Body of pancreas (tissue), 4 donors: ENCODE measurements at places on chromosomes 16 and 17. TPM values are rescaled to one million over a fixed set of nuclear protein-coding genes. Genes with fewer than 3 reads are reported as not detected.

HNF1B gene
- 37.6 TPM for total RNA-seq

ZG16 gene
- 0.99 TPM for total RNA-seq

SETD6 gene
- 67.7 TPM for total RNA-seq

ZFP3 gene
- 5.3 TPM for total RNA-seq

TEKT1 gene
- not detected for total RNA-seq

SLC38A8 gene
- total RNA-seq = not detected

NSF gene
- 32.9 TPM for total RNA-seq

CD300LB gene
- not detected for total RNA-seq

GPR139 gene
- total RNA-seq = not detected

ASPHD1 gene
- total RNA-seq = 8.2 TPM

SLFN11 gene
- total RNA-seq = 9.2 TPM

UBALD2 gene
- total RNA-seq = 7.3 TPM

ATAD5 gene
- total RNA-seq = 1.0 TPM

NLRC5 gene
- total RNA-seq = 23.4 TPM

CNTNAP1 gene
- 6.7 TPM for total RNA-seq

C17orf113 gene
- 4.4 TPM for total RNA-seq

PPP1R1B gene
- 38.4 TPM for total RNA-seq

DECR2 gene
- total RNA-seq = 38.9 TPM

SPATA20 gene
- 75.2 TPM for total RNA-seq

MARCHF10 gene
- under 0.01 TPM for total RNA-seq

TNK1 gene
- total RNA-seq = 15.8 TPM

GINS3 gene
- 2.6 TPM for total RNA-seq

RBFOX1 gene
- not detected for total RNA-seq

FAAP100 gene
- 50.4 TPM for total RNA-seq

WSCD1 gene
- 1.8 TPM for total RNA-seq

CCDC92B gene
- 0.26 TPM for total RNA-seq

NPIPB8 gene
- total RNA-seq = not detected

PPL gene
- 20.2 TPM for total RNA-seq

SOST gene
- total RNA-seq = not detected

FBXL16 gene
- 2.3 TPM for total RNA-seq

NUBP2 gene
- 72.6 TPM for total RNA-seq

KAT7 gene
- total RNA-seq = 7.3 TPM

RSPRY1 gene
- total RNA-seq = 31.4 TPM

RNF167 gene
- 37.6 TPM for total RNA-seq
